ENCODE measurements at places on chromosomes 2 and 18. TPM values are rescaled to one million over a fixed set of nuclear protein-coding genes. Genes with fewer than 3 reads are reported as not detected.

SALL3 gene
- polyA plus RNA-seq = not detected

OTOS gene
- polyA plus RNA-seq = not detected

C1GALT1C1L gene
- not detected for polyA plus RNA-seq

- H3K4me1 ChIP-seq = no peaks in the 10 kb centered on the region
- no peaks in the 10 kb centered on the region for H3K36me3 ChIP-seq
- no peak overlapping the region for H3K27ac ChIP-seq
- DNase-seq = no peak
- H3K4me3 ChIP-seq = no peak overlapping the region
These were observed 122.7 kb downstream of the COL6A3 start for GRCh38 chr2:237291138-237291792.

FAHD2B gene
- 13.2 TPM for polyA plus RNA-seq

GRCh38 chr2:27249159-27249890 lies 13.5 kb downstream of the SLC30A3 start:
- no peaks in the 10 kb centered on the region for H3K36me3 ChIP-seq
- DNase-seq = no peak
- no peak overlapping the region for H3K4me3 ChIP-seq

DNA sequence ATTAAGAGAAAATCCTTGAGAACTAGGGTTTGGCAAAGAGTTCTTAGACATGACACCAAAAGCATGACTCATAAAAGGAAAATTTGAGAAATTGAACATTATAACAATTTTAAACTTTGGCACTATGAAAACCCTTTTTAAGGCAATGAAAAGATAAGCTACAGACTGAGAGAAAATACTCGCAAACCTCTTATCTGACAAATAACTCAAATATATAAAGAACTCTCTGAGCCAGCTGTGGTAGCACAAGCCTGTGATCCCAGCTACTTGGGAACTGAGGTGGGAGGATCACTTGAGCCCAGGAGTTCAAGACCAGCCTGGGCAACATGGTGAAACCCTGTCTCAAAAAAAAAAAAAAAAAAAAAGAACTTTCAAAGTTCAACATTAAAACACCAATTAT lies 70.5 kb downstream of the FAM168B start:
- no peak overlapping the region for H3K27ac ChIP-seq
- H3K27me3 ChIP-seq = peaks cover 2% of the 10 kb centered on the region
- no peaks in the 10 kb centered on the region for H3K36me3 ChIP-seq
- DNase-seq = no peak
- H3K4me3 ChIP-seq = no peak overlapping the region

GRCh38 chr2:98846041-98846440 lies 90.0 kb downstream of the CRACDL start:
- no peak overlapping the region for H3K4me3 ChIP-seq
- no peaks in the 10 kb centered on the region for H3K4me1 ChIP-seq
- DNase-seq = no peak
- no peaks in the 10 kb centered on the region for H3K27me3 ChIP-seq

GRCh38 chr18:23336101-23336500 lies 117.0 kb upstream of the RIOK3 start:
- no peaks in the 10 kb centered on the region for H3K27me3 ChIP-seq
- peaks cover 40% of the 10 kb centered on the region for H3K36me3 ChIP-seq
- H3K4me1 ChIP-seq = no peaks in the 10 kb centered on the region
- H3K4me3 ChIP-seq = no peak overlapping the region
- no peak for DNase-seq
- H3K27ac ChIP-seq = no peak overlapping the region

B3GNT7 gene
- 8.9 TPM for polyA plus RNA-seq

DNA sequence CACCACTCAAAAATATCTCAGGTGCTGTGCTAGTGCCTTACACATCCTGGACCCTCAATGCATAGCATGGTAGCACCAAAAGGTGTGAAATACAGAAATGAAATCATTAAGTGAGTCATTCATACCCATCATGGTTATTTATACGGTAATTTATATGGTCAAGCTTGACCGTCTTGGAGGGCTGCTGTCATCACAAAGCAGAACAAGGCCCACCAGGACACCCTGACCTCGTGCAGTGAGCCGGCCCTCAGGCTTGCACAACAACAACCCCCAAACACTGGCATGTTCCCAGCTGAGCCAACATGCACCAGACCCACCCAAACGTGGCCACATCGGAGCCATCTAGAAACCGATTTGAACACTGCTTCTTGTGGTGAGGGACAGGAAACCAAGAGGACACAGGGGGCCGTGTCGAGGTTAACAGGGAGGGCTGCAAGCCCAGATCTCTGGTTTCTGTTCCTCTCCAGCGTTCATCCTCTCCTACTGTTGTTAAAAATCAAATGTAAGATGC lies 378.5 kb upstream of the ID2 start:
- DNase-seq = peak; percentile 90
- H3K4me1 ChIP-seq = peaks cover 96% of the 10 kb centered on the region
- peak overlapping the region; percentile 91 for H3K27ac ChIP-seq
- H3K4me3 ChIP-seq = peak overlapping the region; percentile 81

CHST10 gene
- 7.1 TPM for polyA plus RNA-seq

GREB1L gene
- not detected for polyA plus RNA-seq

DNA sequence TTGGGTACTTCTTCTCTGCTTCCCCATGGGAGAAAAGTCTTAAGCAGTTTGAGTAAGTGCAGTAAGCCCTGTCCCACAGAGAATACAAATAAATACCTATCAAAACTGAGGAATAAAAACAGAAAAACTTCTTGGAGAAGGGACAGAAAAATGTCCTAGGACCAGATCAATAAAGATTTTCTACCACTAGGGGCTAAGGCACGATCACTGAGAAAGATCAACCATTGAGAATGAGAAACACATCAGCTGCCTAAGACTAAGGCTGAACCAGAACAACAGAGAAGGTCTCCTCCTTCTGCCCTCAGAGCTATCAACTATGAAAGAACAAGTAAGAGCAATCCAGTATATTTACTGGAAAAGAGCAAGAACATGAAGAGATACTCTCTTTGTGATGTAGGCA lies 763.6 kb upstream of the LRRTM1 start:
- H3K4me1 ChIP-seq = no peaks in the 10 kb centered on the region
- no peaks in the 10 kb centered on the region for H3K27me3 ChIP-seq
- H3K27ac ChIP-seq = no peak overlapping the region
- DNase-seq = no peak
- H3K36me3 ChIP-seq = no peaks in the 10 kb centered on the region
- H3K4me3 ChIP-seq = no peak overlapping the region

- no peaks in the 10 kb centered on the region for H3K27me3 ChIP-seq
- no peak overlapping the region for H3K27ac ChIP-seq
- no peak for DNase-seq
- H3K4me1 ChIP-seq = no peaks in the 10 kb centered on the region
- no peaks in the 10 kb centered on the region for H3K36me3 ChIP-seq
These were observed 1.0 kb upstream of the ANKRD62 start for GRCh38 chr18:12092398-12093229.

- H3K27me3 ChIP-seq = peaks cover 2% of the 10 kb centered on the region
- no peak for DNase-seq
- H3K4me1 ChIP-seq = no peaks in the 10 kb centered on the region
- no peak overlapping the region for H3K4me3 ChIP-seq
- H3K36me3 ChIP-seq = no peaks in the 10 kb centered on the region
These were observed 253.9 kb downstream of the OSR1 start for GRCh38 chr2:19104503-19104902.

- no peaks in the 10 kb centered on the region for H3K4me1 ChIP-seq
- no peaks in the 10 kb centered on the region for H3K36me3 ChIP-seq
- H3K27ac ChIP-seq = no peak overlapping the region
- no peak for DNase-seq
- peaks cover 10% of the 10 kb centered on the region for H3K27me3 ChIP-seq
These were observed 35.4 kb downstream of the ARHGEF4 start for GRCh38 chr2:130871843-130872740.
